ENCODE measurements at places on chromosomes 11 and 22. TPM values are rescaled to one million over a fixed set of nuclear protein-coding genes. Genes with fewer than 3 reads are reported as not detected.
A peak's percentile ranks its signal among the peaks of the same experiment; 100 is the strongest.

GRCh38 chr22:19663286-19663815, 51.0 kb upstream of the SEPTIN5 start:
- peak; percentile 95 for DNase-seq

DNA sequence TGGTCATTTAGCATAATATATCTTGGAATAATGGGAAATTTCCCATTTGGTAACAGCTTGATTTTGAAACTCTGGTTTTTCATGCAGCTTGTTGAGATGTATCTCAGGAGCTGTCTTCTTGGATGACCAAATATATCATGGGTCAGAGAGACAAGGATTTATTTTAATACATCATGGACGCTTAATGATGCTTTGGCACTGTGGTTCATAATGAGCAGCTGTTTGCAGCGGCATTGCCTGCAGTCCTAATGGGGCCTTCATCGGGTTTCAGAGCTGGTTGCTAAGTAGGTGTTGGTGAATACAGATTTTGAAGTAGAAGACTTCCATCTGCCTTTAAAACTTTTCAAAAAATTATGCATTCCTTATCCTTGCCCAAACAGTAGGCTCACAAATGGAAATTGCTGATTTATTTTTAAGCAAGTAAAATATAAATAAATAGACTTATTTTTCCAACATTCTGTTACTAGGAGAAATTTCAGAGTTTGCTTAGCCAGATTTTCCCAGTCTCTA, 389.5 kb upstream of the FAT3 start:
- no peak for DNase-seq

DNA sequence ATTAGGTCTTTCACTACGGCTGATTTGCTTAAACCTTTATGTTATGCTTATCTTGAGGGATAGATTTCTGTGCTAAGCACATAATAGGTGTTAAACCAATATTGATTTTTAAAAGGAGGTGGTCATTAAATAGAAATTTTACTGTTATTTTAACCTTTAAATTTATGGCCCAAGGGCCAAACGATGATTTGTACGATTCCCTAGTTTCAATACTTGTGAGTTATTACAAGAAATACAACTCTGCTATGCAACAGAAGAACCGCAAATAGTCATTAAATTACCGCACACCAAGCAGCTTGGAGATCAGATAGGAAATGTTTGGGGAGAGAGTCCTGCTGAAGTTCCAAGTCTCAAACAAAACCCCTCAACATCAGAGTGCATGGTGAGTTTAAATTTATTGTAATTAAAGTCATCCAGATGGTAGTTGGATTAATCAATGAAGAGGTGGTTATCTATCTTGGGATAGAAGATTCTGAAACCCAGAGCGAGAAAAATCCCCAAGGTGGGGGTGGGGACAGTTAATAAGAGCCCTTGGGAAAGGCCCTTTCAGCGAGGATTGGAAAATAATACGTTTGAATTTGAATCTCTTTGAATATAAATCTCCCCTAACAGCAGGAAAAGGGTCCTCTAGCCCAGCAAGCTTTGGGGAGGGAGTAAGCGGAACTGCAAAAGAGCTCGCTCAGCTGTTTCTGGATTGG, 805 bp upstream of the QSER1 start:
- DNase-seq = no peak

GRCh38 chr22:45413368-45414211, at the start of the genes RIBC2 and SMC1B:
TSS of gene RIBC2 (plus strand) at chr22:45413693. CDS start at chr22:45413887, 194 bp downstream.
TSS of gene SMC1B (minus strand) at chr22:45413599. CDS start at chr22:45413567, 32 bp downstream.
- no peak for DNase-seq

The ZNF280B gene
- 0.18 TPM for total RNA-seq

GRCh38 chr22:20430720-20431510, 6.7 kb downstream of the SCARF2 start:
- no peak for DNase-seq

The YPEL4 gene
- 0.04 TPM for total RNA-seq

DNA sequence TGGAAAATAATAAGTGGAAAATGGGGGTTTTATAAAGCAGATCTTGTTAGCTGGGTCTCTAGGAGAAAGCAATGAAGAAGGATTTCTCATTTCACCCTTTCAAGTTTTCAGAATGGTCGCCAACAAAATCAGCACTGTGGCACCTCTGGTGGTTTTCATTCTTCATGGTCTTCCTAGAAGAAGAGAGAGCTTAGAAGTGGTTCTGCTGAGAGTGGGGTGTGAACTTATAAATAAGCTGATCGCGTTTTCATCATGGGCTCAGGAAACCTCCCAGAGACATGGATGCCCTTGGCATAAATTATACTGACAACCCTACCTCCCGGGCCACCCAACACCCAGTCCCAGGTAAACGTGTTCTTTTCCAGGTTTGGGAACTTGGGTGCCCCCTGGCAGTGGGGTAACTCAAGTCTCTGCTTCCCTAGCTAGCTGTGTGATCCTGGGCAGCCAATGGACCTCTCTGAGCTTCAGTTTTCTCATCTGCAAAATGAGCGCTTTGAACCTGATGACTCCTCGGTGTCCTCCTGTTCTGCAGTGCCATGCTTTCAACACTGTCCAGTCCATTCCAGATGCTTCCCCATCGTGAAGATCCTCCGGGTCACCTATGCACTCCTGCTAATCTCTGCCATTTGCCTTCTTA, 72.6 kb upstream of the GRAMD1B start:
- DNase-seq = no peak

The OR52I2 gene
- not detected for total RNA-seq

GRCh38 chr22:31625661-31626426, 36.2 kb downstream of the PISD start:
- no peak for DNase-seq

All from SJCRH30 (cell line).